ENCODE measurements at places on chromosomes 13 and 19.

DNA sequence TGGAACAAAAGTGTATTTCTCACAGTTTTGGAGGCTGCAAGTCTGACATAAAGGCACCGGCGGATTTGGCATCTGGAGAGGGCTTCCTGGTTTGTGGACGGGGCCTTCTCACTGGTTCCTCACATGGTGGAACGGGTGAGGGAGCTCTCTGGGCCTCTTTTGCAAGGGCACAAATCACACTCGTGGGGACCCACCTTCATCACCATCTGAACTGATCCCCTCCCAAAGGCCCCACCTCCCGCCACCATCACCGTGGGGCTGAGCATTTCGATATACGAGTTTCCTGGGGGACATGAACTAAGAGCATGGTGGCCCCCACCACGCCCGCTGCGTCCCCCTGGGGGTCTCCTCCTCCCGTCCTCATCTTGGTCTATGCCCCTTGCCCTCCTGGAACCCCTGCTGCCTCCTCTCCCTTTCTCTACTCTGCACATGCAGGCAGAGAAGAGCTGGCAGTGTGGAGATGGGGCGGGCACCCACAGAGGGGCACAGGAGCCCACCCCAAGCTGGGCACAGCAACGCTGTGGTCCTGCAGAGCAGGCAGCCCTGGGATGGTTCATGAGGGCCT lies 20.8 kb upstream of the SPACA7 start:
- no peak for DNase-seq

- DNase-seq = peak; percentile 88
Measured at GRCh38 chr19:37334179-37335071, 36.5 kb upstream of the ZNF527 start.

- DNase-seq = peak; percentile 96
Measured at GRCh38 chr19:18160971-18161635, 8.1 kb downstream of the PIK3R2 start.

- no peak for DNase-seq
Measured at GRCh38 chr13:106522112-106522705, 13.3 kb downstream of the EFNB2 start.

DNA sequence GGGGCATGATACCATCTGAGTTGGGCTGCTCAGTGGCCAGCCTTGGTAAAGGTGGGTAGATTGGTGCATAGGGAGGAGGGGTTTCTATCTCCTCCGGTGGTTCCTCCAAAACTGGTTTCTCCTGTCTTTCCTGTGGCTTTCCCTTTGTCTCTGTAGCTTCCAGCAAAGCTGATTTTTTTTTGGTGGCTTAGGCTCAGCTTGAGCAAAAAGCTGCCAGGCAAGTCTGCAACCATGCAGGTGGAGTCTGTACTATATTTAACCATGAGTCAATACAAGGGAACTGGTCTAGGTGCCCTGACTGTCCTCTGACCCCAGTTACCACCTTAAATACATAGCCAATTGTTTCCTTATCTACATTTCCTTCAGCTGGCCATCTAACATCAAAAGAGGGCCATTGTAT lies 64.0 kb upstream of the ZNF681 start:
- DNase-seq = no peak

DNA sequence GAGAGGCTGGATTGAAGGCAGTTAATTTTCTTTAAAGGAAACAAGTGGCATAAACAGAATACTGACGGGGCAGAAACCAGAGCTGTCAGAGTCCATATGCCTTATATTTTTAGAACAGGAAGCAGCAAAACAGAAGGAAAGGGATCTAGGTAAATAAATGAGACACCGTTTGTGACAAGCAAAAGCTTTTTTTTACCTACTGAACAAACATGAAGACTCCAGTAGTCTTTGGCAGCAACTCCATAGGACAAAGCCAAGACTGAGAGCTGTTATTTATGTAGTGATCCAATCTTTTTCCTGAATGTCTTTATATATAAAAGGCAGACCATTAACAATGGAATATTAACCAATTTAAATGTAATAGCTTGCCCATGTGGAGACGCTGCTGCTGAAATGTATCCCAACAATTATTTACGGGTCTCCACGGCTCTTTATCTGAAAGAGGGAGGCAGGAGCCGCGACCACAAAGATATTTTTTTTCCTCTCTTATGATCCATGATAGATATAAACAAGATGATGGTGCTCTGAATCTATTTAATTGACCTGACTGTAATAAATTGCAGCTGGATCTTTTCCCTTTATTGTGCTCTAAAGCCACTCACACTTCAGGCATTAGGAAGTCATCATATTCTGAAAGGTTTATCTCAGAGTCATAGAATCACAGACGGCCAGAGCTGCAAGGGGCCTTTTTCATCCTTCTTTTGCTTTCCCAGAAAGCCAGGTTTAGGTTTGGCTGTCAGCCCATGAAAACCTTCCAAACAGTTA lies 687.8 kb downstream of the EFNB2 start:
- DNase-seq = no peak

GRCh38 chr19:51772977-51773376 lies 12.0 kb downstream of the FPR2 start:
- DNase-seq = no peak

GRCh38 chr19:18223860-18224524 lies 2.2 kb downstream of the PDE4C start:
- no peak for DNase-seq

GRCh38 chr13:20566468-20566897 lies 474 bp upstream of the IFT88 start:
- no peak for DNase-seq

DNA sequence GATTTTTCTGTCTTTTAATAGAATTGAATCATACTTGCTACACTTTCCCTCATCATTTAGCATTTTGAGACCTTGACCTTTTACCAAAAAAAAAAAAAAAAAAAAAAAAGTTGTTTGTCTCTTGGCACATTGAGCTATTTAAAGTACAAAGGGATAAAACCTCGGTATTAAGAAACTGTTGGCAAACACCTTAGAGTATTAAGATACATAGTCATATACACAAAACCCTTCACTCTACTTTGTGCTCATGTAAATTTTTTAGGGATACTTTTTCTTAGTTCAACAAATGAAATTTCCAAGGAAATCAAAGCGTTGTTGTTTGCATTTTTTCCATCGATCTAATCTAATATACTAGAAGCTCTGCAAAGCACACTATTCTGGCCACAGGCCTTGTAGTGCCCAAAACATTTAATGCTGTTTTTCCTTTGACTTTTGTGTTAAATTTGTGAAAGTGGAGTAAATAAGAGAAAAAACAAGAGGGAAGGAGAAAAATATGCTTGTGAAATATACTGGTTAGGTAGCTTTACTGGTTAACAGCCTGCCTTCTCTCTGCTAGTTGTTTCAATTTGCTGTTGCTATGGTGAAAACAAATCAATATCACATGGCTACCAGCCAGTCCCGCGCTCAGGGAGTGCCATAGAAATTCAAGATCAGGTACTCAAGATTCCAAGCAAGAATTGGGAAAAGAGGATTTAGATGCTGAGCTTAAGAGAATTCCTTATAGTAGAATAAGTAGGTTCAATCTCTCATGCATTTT lies 2.6 kb downstream of the MBNL2 start:
- peak; percentile 48 for DNase-seq

DNA sequence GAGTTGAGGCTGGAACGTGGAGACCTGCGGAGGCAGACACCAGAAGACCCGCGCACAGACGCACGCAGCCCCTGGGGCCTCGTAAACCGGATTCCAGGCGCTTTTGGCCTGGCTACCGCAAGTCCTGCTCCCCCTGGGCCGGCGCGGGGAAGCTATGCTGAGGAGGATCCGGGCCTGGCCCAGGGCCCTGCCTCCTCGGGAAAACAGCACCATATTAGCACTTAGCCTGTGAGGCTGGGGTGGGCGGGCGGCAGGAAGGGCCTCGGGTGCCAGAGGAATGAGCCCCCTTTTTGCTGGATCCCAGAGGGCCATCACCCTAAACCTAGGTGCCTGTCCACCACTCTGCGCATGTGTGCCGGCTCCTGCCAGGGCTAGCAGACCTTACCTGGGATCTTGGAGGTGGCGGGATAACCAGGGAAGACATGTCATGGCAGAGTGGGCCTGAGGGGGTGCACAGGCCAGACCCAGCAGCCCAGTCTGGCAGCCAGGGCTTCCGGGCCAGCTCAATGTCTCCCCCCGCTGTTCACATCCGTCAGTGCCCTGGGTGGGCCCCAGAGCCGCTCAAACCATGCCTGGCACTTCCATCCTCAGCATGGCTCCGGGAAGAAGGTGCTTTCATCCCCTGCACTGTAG lies 7.3 kb downstream of the ELOF1 start:
- DNase-seq = no peak

DNA sequence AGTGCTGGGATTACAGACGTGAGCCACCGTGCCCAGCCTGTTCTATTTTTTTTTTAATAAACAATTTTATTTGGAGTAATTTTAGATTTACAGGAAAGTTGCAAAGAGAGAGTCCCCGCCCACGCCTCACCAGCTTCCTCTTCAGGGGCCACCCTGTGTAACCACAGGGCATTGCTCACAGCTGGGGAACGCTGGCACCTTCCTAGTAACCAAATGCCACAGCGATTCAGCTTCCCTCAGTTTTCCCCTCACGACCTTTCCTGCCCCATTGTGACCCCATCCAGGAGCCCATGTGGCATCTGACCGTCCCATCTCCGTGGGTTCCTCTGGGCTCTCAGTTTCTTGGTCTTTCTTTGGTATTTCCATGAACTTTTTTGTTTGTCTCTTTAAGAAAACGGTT lies 83.9 kb downstream of the GNG7 start:
- DNase-seq = peak; percentile 49

DNA sequence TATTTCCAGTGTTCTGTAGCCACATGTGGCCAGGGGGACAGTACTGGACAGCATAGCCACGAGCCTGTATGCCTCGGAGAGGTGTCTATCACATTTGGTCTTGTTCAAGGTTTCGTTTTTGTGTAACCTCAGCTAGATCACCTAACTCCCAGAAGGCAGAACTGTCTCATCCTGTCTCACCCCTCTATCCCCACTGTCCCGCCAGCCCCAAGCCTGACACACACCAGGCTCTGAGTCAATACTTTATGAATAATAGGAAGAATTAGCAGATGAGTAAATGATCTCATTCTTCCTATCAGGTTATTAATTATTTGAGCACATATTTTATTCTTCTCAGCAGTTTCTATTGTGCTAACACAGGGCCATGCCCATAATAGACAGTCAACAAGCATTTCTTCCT lies 132.2 kb downstream of the NUFIP1 start:
- no peak for DNase-seq

GRCh38 chr19:14402332-14403144 lies 16.6 kb downstream of the DDX39A start:
- DNase-seq = no peak

- DNase-seq = no peak
Measured at GRCh38 chr19:58511353-58512208, at the start of gene SLC27A5. TSS of gene SLC27A5 (minus strand) at chr19:58511992. CDS start at chr19:58511955, 37 bp downstream.

Data from naive thymus-derived CD4-positive, alpha-beta T cell (primary cell).